ENCODE measurements at places on chromosomes 12 and 14. TPM values are rescaled to one million over a fixed set of nuclear protein-coding genes. Genes with fewer than 3 reads are reported as not detected.

APOLD1 gene
- 37.6 TPM for total RNA-seq

IGFBP6 gene
- total RNA-seq = 251 TPM

ANO6 gene
- 79.1 TPM for total RNA-seq

FBLN5 gene
- 65.3 TPM for total RNA-seq

TAS2R9 gene
- total RNA-seq = not detected

EML5 gene
- 0.51 TPM for total RNA-seq

AMDHD1 gene
- total RNA-seq = not detected

TDRD9 gene
- 1.0 TPM for total RNA-seq

ABHD4 gene
- 8.4 TPM for total RNA-seq

ITGA7 gene
- 278 TPM for total RNA-seq

SIX1 gene
- total RNA-seq = 42.4 TPM

SLCO1B3 gene
- total RNA-seq = 0.10 TPM

MTHFD1 gene
- total RNA-seq = 54.6 TPM

KLHL28 gene
- 33.7 TPM for total RNA-seq

AHNAK2 gene
- 51.0 TPM for total RNA-seq

MYF6 gene
- 164 TPM for total RNA-seq

MAPKAPK5 gene
- total RNA-seq = 38.7 TPM

RAN gene
- total RNA-seq = 195 TPM

SLC10A1 gene
- total RNA-seq = not detected
